Activated T-helper 1 cell treated with Interleukin-2 at 50 U/mL for 16 hours (primary cell): ENCODE measurements at places on chromosomes 1 and 21.

GRCh38 chr1:31445951-31446350 lies 32.9 kb downstream of the SERINC2 start:
- DNase-seq: no peak

GRCh38 chr1:209641832-209642172 lies 10.4 kb downstream of the LAMB3 start:
- no peak for DNase-seq

DNA sequence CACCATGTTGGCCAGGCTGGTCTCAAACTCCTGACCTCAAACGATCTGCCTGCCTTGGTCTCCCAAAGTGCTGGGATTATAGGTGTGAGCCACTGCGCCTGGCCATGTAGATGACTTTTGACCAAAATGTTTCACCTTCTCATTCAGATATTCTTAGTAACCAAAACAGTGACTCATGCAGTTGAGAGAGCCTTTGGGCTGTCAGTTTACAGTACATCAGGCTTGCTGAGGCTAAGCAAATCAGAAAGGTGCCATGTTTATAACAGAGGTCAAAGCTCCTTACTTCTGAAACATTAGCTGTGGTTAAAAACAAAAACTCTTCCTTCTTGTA lies 21.0 kb downstream of the CNIH4 start:
- DNase-seq: no peak

GRCh38 chr1:215076322-215076721 lies 6.2 kb upstream of the KCNK2 start:
- no peak for DNase-seq

- no peak for DNase-seq
Measured at GRCh38 chr1:19495799-19496526, 10.6 kb upstream of the CAPZB start.

DNA sequence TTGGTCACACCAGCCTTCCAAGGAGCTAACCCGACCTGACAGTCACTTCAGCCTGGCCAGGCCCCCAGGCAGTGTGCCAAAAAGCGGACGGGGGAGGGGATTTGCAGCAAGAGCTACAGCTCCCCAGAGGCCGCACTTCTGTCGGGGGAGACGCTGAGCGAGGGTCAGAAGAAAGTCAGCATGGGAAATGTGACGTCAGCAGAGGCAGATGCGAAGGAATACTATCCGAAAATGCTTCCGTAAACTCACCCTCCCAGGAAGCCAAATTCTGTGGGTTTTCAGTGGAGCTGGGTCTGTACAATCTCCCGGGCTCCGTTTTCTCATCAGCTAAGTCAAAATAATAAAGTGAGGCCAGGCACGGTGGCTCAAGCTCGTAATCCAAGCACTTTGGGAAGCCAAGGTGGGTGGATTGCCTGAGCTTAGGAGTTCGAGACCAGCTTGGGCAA lies 28.5 kb upstream of the ECE1 start:
- DNase-seq: no peak

GRCh38 chr1:119964673-119965363 lies 68.5 kb upstream of the ADAM30 start:
- DNase-seq: no peak
